ENCODE measurements at places on chromosomes 4 and X. TPM values are rescaled to one million over a fixed set of nuclear protein-coding genes. Genes with fewer than 3 reads are reported as not detected.

GRCh38 chrX:132651421-132652086 lies 162.7 kb upstream of the MBNL3 start:
- DNase-seq: peak; percentile 38

HTN3 gene
- 49.0 TPM for total RNA-seq

DNA sequence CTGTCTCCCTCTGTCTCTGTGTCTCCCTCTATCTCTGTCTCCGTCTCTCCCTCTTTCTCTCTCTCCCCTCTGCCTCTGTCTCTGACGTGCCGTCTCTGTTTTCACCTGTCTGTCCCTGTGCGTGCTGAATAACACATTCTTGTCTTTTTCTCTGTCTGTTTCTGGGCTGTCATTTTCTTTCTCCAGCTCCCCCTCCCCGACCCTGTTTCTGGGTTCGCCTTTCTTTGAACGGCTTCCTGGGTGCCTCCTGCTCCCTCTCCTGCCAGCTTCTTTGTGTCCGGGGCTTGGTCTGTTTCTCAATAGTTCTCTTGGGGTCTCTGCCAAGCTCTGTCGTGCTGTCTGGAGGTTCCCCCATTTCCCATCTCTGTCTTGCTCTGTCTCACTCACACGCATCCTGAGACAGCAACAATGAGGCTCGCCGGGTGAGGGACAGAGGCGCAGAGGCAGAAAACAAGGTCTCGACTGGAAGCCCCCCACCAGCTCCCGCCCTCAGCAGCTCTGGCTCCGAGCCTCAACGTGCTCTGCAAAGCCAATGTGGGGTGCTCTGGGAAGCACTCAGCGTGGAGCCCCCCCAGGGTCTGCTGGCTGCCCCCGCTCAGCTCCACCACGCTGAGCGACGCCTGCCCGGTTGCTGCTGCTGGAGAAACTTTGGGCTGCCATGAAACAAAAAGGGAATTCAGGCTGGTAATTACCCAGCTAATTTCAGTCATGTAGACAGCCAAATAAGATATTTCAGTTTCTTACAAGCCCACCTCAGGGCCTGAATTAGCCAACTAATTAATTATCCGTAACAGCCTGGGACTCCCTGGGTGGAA lies 3.4 kb downstream of the CPLX1 start:
- DNase-seq: no peak

MAGED4B gene
- total RNA-seq: 32.1 TPM

DNA sequence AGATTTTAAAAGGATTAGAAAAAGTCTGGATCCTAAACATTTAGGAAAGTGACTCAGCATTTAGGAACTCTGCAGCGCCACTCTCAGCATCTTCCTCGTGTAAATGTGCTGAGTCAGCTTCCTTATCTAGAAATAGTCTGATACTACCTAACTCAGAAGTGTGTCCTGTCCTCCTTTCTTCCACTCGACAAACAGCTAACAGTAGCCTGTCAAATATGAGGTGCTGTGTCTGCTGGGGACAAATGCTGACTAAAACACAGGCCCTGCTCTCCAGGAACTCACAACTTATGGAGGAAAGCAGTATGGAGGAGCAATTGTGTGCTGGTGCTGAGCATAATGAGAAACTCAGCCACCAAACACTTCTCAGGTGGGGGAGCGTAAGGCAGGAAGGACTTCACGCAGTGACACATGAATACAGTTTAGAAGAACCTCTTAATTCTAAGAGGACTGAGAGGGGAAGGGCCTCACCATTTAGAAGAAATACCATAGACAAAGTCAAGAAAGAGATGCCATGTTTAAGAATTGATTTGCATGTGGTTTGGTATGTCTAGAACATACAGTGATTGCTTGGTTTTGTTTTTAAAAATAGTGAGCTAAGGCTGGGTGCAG lies 125.3 kb downstream of the SOWAHB start:
- no peak for DNase-seq
